Activated T-cell treated with anti-CD3 and anti-CD28 coated beads, Interleukin-2, amount 50 U/mL, for 48 hours (primary cell): ENCODE measurements at places on chromosomes 1 and 21.

- DNase-seq: no peak
Measured at GRCh38 chr1:14693949-14694348, 95.5 kb downstream of the KAZN start.

- DNase-seq: no peak
Measured at GRCh38 chr1:86150553-86151055, 6.0 kb downstream of the COL24A1 start.

GRCh38 chr1:54888080-54888733 is 1.2 kb upstream of the DHCR24 start:
- no peak for DNase-seq

DNA sequence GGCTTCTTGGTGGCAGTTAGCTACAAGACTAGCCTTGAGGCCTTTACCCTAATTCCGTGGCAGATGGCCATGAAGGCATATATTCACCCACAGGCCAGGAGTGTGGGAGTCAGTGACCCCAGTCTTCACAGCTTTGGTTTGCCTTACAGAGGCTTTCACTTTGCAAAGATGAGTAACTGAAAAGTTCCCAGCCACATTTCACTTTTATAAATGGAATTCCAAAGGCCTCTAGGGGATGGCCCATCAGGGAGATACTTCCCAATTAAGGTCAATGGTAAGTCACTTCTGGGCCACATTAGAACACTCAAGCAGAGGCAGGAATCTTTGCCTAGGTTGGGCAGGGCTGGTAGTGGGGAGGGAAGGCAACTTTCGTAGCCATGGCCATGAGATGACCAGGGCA is 13.1 kb upstream of the HEYL start:
- no peak for DNase-seq
